Common myeloid progenitor, CD34-positive (primary cell): ENCODE measurements at places on chromosomes 5 and 9.

GRCh38 chr5:133688391-133688790 is 76.0 kb upstream of the FSTL4 start:
- no peak for DNase-seq

- DNase-seq = peak; percentile 63
Observed at GRCh38 chr9:101601904-101602765, 7.4 kb upstream of the PPP3R2 start.

GRCh38 chr9:125854553-125855275 is 107.5 kb downstream of the PBX3 start:
- DNase-seq = peak; percentile 61

- peak; percentile 47 for DNase-seq
Observed at GRCh38 chr9:7229571-7229970, 471.8 kb downstream of the KDM4C start.

DNA sequence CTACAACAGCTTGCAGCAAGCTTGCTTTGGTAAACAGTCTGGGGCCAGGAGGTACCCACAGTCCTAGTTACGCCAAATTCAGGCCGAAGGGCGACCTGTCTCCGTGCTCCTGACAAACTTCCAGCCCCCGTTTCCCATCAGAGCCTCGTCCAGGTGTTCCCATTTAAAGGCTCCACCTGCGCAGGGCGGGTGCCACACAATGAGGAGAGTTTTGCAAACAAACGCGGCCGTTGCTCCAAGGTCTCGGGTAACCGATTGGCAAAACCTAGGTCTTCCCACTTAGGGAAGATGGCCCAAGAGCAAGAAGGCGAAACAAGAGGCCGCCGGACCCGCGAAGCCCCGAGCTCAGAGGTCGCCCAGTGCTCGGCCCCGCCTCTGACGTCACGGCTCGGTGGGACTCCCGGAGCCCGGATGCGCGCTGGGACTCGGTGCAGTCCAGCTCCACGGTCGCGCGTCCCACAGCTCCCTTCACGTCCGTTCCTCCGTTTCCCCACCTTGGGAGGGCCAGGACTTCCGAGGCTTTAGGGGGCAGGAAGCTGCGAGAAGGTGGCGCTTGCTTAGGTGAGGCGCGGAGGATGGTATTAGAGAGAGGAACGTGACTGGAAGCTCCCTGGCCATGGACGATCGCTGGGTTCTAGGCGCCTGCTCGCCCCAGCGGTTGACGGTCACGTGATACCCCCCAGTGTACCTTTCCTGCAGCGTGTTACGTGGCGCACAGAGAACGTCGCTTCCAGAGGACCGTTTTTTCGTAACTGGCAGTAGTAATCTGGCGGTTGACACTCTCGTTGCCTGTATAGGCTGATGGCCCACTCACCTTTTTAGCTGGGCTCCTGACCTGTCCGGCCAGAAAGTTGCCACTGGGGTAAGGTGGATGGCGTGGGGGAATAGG is 41.8 kb upstream of the KDM4C start:
- DNase-seq = peak; percentile 54

DNA sequence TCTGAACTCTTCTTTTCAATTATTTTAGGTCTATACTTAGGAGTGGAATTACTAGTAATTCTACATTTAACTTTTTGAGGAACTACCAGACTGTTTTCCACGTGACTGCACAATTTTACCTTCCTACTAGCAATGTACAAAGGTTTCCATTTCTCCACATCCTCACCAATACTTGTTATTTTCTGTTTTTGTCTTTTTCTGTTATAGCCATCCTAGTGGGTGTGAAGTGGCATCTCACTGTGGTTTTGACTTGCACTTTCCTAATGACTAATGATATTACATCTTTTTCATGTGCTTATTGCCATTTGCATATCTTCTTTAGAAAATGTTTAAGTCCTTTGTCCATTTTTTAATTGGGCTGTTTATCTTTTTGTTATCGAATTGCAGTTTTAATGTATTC is 136.9 kb upstream of the EGFLAM start:
- DNase-seq = no peak

GRCh38 chr9:81445331-81445921 is 243.9 kb downstream of the TLE1 start:
- DNase-seq = no peak

- no peak for DNase-seq
Observed at GRCh38 chr5:15234911-15235310, 265.1 kb upstream of the FBXL7 start.

DNA sequence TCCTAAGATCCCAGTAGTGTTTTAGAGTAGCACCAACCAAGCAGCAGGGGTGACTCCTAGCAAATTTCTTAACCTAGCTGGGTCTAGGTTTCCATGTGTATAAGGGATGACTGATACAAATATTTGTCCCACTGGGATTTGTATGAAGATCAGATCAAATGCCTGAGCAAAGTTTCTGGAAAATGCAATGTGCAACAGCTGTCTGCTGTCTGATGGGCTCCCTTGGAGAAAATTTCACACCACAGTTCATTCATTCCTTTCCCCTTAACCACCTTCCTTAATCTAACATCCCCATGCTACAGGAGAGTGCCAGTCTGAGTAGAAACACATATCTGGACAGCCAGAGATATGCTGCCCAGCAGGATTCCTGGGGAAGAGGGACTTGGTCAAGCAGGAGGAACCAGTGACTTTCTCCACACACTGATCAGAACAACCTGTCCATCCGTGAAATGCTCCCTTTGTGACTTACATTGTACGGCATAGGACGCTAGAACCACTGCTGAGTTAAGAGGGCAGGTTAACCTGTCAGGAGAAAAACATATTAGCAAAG is 53.3 kb downstream of the PTPN3 start:
- no peak for DNase-seq

DNA sequence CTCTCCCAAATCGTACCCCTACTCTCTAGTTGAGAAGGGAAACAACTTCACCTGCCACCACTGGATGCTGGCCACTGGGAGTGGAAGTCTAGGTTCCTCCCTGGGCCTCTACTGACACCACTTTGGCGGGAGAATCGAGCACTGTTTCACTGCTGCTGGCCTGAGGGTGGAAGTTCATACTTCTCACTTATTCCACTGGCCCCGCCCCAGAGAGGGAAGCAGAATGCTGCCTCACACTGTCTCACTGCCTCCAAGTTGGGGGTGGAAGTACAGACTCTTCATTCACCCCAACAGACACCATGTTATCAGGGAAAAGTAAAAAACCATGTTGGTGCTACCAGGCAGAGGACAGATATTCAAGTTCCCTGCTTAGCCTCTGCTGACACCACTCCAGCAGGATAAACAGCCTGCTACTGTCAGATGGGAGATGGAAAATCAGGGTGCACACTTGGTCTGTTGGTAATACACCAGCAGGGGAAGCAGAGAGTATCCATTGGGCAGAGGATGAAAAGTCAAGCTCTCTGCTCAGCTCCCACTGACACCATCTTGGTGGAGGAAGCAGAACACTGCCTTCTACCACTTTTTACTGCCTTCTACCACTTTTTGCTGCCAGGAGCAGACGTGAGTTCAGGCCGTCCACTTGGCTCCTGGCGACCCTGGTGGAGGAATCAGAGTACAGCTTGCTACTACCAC is 159.4 kb downstream of the SIL1 start:
- no peak for DNase-seq

- no peak for DNase-seq
Observed at GRCh38 chr9:97980918-97981845, 2.0 kb upstream of the ANP32B start.

GRCh38 chr9:114538241-114538640 is 33.0 kb upstream of the WHRN start:
- DNase-seq = peak; percentile 40

GRCh38 chr9:105244734-105245028 is 230 bp downstream of the SLC44A1 start:
- no peak for DNase-seq

- DNase-seq = no peak
Observed at GRCh38 chr5:8258801-8259200, 389.9 kb downstream of the MTRR start.

DNA sequence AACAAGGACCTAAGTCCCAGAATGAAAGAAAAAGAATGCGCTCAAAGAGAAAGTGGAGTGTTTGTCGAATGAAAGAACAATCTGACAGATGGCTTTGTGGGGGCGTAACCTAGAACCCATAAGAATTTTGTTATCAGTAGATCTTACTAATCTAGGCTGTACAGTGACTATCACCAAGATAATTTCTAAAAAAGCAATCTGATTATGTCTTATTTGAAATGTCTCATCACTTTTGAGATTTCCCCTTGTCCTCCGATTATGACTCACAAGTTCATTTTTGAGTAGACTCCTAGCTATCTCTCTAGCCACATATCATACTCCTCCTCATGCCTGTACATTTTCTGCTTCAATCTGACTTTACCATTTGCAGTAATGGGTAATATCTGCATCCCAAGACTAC is 135.6 kb upstream of the SMARCA2 start:
- no peak for DNase-seq

GRCh38 chr5:153122403-153122802 is 368.1 kb upstream of the GRIA1 start:
- DNase-seq = no peak

- no peak for DNase-seq
Observed at GRCh38 chr5:159161361-159162214, 47.8 kb downstream of the RNF145 start.

DNA sequence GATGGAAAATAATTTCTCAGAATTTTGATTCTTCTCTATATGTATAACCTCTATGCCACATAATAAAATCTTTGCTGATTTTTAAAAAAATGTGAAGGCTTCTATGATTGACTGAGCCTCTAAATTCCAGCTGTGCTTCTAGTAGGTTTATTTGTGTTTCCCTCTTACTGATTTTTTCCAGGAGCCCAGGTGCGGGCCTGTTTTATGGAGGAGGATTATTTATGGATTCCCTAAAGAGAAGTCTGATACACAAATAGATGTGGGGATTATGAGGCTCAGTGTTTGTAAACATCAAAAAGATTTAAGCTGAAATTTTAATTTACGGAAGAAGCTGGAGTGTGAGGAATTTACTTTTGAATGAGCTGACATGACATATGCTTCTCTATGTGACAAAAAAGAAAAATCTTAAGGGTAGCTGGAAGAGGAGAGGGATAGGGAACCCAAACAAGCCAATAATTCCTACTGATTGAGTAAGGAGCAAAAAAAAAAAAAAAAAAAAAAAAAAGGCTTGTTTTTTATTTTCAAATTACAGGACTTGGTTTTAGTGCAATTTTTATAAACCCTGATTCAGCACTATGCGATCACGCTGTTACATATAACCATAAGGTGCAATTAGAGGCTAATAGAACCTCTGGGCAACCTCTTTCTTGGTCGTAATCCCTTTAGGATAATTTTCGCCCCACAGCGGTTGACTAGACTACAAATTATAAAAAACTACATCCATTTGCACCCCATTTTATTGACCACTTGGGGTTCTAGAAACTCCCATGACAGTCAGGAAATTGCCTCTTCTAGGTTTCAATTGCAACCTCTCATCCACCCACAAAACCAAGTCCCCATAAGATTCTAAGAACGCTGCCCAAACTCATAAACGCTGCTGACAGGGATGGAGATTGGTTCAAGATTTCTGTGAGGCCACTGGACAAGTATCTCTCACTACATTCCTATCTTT is 44.4 kb upstream of the RAI14 start:
- no peak for DNase-seq

DNA sequence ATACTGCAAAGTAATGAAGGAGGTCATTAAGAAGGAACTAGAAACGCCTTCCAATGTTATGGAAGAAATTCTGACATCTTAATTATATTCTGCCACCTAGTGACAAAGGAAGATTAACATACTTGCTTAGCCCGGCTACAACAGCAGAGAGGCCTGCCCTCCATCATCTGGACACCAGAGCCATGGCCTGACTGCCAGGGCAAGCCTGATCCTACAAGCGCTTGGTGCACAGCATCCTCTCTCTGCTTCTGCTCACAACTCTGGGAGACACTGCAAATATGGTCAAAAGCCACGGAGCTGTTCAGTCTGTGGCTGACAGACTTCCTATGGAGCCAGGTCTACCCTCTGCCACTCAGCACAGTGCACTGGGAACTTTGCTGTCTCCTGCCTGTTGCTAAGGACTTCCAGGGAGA is 87.3 kb upstream of the SLC44A1 start:
- DNase-seq = peak; percentile 74

DNA sequence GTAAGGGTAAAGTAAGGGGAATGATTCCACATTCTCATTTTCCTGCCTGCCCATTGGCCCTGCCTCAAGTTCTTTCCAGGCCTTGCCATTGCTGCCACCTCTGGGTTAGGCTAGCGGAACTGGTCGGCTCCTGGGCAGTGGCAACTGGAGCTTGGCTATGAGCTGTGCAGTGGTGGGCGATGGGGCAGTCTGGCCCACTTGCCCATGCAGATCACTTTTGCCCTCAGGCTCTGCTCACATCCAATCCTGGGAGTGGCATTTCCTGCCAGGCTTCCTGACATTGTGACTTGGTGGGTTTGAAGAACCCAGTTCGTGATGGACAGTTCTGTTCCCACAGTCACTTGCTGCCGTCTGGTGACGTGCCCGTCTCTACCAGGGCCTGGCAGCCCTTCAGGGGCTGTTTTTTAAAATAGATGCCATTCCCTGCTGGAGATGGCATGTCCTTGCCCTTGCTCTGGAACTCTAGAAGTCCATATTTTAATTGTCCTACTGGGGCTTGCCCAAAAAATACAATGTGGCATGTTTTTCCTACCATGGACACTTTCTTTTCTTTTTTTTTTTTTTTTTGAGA is 86.1 kb downstream of the FGF18 start:
- DNase-seq = no peak

DNA sequence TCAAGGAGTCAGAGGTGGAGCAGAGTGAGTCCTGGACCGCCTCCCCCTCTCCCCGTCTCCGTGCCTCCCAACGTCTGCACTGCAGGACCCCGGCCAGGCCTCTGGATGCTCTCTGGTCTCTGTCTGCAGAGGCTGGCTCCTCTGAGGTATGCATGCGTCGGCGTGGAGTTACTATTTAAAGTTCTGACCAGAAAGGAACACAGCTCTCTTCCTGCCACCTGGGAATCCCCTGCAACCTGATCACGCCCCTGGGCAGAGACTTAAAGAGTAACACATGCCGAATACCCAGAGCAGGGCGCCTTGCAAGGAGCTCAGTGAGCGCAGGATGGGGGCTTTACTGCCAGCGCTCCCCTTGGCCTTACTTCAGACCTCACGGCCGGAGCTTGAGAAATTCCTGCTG is 16.0 kb downstream of the ANXA6 start:
- peak; percentile 35 for DNase-seq

DNA sequence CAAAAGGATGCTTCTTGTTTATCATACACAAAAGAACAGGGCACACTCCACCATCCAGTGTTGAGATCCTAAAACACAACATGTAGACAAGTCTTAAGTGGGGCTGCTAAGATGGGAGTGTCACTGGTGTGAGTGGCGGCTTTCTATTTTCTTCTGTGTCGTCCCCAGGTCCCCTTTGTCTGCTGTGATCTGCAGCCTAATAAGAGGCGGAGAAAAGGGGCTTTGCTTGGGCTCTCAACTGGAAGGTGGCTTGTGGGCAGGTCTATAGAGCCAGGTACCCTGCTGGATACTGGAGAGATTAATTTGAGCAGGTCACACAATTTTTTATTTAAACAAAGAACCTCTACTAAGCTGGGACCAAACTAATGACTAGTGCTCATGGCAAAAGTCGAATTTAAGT is 126.1 kb upstream of the SAP30L start:
- DNase-seq = no peak

DNA sequence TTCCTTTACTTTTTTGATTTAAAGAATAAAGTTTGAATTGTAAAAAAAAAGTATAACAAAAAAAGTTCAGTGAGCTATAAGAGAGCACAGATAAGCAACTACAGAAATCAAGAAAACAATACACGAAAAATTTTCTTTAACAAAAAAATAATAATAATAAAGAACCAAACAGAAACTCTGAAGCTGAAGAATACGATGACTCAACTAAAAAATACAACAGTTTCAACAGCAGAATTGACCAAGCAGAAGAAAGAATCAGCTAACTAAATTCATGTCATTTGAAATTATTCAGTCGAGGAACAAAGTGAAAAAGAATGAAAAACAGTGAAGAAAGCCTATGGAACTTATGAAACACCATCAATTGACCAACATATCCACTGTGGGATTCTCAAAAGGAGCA is 177.7 kb downstream of the NDUFS4 start:
- DNase-seq = no peak
